ENCODE measurements at places on chromosomes 1 and 21. TPM values are rescaled to one million over a fixed set of nuclear protein-coding genes. Genes with fewer than 3 reads are reported as not detected.

MCOLN2 gene
- total RNA-seq = 13.1 TPM

C1orf226 gene
- total RNA-seq = 1.4 TPM

GNAT2 gene
- not detected for total RNA-seq

PRAMEF5 gene
- total RNA-seq = not detected

FCAMR gene
- total RNA-seq = 0.30 TPM

CIART gene
- 3.0 TPM for total RNA-seq

KIAA1614 gene
- 4.8 TPM for total RNA-seq

GCSAML gene
- 0.74 TPM for total RNA-seq

TCHHL1 gene
- total RNA-seq = not detected

C1orf94 gene
- total RNA-seq = not detected

MPL gene
- total RNA-seq = 1.1 TPM

LCE1F gene
- not detected for total RNA-seq

- peak; percentile 88 for DNase-seq
These were observed 6.4 kb downstream of the ARHGEF19 start for GRCh38 chr1:16205891-16206546.

- no peak for DNase-seq
These were observed 536 bp upstream of the EXO1 start for GRCh38 chr1:241847540-241847795.

DNA sequence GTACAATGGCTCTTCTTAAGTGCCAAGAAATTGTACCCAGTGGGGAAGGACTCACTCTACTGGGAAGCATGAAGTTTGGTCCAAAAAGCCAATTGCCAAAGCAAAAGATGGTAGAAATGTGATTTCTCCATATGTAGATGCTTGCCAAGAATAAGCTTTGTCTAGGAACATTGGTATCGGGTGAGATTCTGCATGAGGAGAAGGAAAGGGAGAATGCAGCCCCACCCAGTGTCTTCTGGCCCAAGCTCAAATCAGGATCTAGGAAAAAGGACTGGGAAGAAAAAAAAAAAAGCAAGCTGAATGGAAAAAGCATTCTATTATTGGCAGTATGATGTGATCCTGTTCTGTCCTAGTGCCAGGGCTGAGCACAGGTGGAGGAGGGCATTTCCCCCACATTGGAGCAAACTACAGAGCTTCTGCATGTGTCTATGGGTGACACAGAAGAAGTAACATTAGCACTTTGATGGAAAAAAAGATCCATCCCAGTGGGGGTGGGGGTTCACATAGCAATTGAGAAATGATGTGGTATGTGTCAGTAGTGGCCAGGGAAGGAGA, 226.6 kb downstream of the KCNH1 start:
- no peak for DNase-seq

DNA sequence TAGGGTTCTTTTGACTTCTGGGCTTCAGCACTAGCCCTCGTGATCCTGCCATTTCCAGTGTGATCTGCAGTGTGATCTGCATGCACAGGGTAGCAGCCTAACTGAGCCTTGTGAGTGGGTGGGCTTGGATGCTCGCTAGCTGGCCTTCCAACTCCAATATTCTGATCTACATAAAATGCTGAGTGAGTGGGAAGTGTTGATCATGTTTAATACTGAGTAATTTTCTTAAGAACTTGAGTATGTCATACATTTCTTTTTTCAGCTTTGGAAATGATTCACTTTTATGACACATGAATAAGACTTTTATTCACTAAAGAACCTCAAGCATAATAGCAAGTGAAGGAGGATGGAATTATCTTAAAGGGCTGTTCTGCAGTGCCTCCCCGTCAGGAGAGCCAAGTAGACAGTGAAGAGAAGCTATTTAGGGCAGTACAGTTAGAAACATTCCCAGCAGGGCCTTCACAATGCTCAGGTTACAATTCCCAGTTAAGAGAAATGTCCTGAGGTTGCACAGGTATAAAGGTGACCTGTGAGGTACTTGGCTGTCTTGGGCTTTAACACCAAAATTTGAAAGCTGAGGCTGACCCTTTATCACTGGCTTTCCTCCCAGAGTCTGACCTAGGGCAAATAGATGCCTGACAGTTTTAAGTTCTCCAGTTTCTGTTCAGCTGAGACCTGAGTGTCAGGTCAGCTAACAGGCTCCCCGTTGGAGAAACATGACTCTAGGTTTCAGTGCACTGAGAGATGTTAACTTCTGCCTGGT, 29.1 kb upstream of the LRRC8C start:
- no peak for DNase-seq

- no peak for DNase-seq
These were observed 10.0 kb downstream of the NR5A2 start for GRCh38 chr1:200037501-200037900.

DNA sequence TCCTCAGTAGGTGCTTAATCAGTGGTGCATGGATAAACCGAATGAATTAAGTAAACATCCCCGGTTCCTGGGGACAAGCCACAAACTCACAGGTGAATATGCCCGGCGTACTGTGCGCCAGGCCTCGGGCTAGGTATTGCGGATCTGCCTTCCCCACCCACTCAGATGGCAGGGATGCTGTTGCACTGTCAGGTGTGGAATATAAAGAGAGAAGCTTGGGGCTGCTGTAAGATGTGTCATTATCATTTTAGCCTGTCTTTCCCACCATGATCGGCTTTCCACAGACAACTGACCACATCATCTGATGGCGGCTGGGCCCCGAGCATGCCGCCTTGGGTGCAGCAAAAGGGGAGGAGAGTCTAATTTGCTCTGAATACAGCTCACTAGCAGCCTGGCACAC, 45.4 kb upstream of the LRP8 start:
- DNase-seq = peak; percentile 35

DNA sequence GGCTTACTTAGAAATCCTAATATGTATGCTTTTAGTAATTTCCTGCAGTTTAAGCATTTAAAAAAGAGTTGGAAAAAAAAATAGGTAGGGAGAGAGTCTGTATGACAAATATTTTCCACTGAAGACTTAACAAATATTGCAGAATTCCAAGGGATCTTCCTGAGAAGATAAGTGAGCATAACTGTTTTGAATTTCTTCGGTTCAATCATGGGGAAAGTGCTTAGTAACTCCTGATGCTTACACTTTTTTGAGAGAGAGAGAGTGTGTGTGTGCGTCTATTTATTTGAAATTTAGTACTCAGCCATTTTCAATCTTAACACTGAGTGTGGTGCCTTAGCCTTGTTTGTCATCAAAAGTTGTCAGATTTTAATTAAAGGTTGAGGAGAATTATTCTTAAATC, 18.5 kb downstream of the SON start:
- DNase-seq = no peak

- no peak for DNase-seq
These were observed 36.2 kb downstream of the CELF3 start for GRCh38 chr1:151680391-151680790.

DNA sequence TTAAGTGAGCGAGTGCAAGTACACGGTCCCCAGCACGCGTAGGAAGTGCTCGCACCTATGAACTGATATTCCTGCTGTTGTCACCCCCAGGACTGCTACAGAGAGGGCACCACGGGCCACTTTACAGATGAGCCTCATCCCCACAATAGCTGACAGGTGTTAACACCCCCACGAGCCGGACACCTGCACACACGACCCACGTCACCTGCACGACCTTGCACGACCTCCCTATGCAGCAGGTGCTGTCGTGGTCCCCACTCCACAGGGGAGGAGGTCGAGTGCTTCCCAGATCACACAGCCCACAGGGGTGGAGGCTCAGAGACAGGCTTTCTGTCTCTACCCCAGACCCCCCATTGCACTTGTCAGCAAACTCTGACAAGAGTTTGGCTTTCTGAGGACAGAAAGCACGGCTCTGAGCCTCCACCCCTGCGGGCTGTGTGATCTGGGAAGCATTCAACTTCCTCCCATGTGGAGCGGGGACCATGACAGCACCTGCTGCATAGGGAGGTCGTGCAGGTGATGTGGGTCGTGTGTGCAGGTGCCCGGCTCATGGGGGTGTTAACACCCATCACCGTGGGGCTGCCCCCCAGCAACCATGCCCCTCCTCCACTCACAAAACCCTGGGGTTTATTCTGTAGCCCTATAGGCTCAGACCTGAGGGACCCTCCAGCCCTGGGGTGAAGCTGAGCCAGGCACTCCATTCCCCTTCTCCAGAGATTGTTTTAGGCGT, 80.8 kb downstream of the MATN1 start:
- DNase-seq = no peak

DNA sequence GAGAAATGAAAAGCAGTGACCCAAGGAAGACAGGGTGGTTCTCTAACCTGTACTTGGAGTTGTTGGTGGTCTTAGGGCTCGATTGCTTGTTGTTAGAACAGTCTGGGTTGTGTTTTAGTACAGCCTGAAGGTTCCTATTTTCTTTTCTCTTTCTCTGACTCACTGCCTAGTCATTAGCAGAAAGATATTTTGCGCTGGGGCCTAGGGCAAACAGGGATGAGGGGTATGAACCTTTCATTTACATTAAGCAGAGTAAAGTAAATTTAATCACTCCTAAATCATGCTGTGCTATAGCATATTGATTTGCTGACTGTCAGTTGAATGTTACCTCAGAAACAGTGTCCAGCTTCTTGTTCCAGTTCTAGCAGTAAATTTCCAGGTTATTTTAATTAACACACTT, 197.2 kb downstream of the RWDD3 start:
- no peak for DNase-seq

DNA sequence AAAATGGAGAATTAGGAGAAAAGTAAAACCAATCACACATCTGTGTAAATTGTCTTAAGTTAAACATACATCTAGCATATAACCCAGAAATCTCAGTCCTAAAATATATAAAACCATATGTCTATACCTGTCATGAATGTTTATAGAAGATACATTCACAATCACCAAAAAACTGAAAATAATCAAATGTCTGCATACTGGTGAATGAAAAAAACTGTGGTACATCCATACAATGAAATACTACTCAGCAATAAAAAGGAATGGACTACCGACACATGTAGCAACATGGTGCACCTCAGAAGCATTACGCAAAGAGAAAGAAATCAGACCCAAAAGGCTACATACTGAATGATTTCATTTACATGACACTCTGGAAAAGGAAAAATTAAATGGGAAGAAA, 47.7 kb upstream of the SEC16B start:
- no peak for DNase-seq

GRCh38 chr1:156346636-156347035, 8.3 kb downstream of the TSACC start:
- DNase-seq = no peak

- DNase-seq = no peak
These were observed 496.4 kb downstream of the SETD4 start for GRCh38 chr21:35563885-35564451.

- no peak for DNase-seq
These were observed 36.9 kb upstream of the NEK7 start for GRCh38 chr1:198119906-198120305.

DNA sequence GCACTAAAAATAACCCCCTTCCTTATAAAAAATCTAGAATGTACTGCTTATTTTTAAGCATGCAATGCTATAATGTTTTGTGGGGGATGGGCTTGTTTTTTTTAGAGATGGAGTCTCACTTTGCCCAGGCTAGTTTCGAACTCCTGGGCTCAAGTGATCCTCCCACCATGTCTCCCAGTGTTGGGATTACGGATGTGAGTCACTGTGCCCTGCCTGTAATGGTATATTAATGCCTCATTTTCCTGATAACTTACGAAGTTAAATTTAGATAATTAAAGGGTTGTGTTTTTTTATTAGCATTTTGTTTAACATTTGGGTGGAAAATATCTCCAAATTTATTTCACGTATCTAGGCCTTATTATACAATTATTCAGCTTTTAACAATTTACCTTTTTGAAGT, 6.5 kb downstream of the RNF11 start:
- DNase-seq = no peak

DNA sequence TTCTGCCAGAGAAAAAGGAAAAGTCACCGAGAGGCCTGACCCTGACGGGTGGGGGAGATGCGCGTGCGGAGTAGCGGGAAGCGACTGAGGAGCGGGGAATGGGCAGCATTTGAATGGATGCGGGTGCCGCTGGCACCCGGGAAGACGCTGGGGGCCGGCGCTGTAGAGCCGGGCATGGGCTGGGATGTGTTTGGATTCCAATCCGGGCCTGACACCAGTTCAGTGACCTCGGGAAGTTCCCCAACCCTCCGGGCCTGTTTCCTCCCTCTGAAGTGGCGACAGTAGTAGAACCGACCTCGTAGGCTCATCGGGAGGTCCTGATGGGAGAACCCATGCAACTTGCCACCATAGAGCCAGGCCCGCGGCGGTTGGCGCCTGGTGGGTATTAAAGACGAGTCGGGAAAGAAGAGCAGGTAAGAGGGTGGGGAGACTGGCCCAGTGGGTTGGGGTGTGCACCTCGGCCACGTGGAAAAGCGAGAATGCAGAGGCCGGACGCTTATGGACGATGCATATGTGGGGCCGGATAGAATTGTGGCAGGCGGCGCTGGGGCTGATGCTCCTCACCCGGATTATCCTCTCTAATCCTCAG, 642 bp upstream of the SLC16A1 start:
- DNase-seq = no peak

- DNase-seq = no peak
These were observed 345.1 kb upstream of the SNX7 start for GRCh38 chr1:98316286-98316905.

DNA sequence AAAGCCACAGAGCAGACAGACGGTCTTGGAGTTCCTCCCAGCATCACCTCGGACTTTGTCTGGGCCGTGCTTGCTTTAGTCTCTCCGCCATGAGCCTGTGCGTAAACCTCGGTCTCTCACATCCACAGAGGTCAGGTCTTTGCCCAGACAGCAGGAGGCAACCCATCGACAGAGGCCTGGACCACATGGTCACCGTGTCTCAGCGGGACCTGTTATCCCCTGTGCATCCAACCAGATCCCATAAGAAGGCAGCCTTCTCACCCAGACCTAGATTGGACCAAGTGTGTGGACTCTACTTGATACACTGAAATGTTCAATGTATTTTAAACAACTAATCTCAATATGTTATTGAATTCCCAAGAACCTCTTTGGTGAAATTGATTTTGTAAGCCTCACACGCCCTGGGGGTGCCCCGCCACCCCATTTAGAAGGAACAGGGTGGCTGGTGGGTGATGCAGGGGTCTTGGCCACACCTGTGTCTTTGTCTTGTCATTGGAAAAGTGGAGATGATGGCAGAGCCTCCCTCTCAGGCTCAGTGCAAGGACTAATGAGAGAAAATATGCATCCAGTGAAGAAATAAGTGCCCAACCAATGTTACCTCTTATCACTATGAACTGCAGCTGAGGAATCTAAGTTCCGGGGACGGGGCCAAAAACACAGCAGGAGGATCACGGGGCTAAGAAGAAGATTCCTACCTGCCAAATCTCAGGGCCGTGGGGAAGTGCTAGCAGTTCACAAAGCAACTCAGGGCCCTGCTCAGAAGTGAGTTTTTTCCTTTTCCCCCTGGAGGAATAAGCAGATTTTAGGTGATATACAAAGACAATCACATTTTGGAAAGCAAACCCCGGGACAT, 101.6 kb upstream of the BACE2 start:
- DNase-seq = no peak

DNA sequence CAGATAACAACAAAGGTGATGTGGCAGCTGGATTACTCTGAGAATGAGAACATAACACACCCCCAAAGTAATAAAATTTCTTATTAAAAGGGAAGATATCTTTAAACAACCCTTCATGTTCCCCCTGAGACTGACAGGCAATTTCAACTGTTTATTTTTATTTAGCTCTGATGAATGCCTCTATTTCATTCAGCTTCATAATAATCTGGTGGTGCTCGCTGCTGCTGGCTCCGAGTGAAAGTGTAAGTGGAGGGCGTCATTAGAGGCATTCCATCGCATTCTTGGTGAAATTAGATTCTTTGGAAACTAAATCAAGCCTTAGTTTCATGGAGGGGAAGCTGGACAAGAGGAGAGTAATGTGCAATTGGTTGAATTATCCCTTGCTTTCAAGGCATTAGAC, 128.9 kb downstream of the GRIK1 start:
- no peak for DNase-seq

GRCh38 chr21:42353623-42354022, 2.8 kb upstream of the TFF2 start:
- peak; percentile 14 for DNase-seq

- no peak for DNase-seq
These were observed 51.0 kb downstream of the AHDC1 start for GRCh38 chr1:27552911-27553420.
